ENCODE measurements at places on chromosomes 5 and 9. TPM values are rescaled to one million over a fixed set of nuclear protein-coding genes. Genes with fewer than 3 reads are reported as not detected.

ADAMTS2 gene
- total RNA-seq = 8.8 TPM

CCDC180 gene
- total RNA-seq = 15.7 TPM

FABP6 gene
- total RNA-seq = not detected

CDH9 gene
- not detected for total RNA-seq

CCDC171 gene
- total RNA-seq = 2.9 TPM

All from cardiac muscle cell (in vitro differentiated cells and primary cell).